ENCODE measurements at places on chromosomes 1 and 21.

DNA sequence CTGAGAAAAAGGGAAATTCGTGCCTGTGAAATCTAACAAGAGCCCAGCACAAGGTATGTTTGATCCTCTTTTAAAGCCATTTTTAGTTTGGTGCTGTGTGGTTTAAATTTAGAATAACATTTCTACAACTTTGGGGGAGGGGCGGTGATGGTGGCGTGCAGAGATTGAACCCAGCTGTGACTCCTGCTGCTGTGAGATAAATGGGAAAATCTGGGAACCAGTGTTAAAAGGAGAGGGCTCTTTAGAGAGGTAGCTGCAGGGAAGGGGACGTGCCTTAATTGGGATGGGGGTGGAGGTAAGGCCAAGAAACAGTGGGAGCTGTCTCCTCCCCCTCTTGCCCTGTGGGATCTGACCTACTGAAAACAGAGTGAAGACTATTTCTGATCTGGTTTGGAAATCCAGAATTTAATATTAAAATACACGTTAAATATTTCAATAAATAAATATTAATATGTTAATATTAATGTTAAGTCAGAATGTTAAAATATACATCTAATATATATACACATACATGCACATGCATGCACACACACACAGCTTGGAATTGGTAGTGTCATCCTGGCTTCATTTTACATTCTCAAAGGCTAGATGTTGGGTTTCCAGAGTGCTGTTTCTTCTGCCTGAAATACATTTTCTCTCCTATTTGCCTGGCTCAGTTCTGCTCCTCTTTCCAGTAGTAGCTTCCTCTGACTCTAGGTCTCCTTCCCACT lies 30.1 kb upstream of the DNAJC6 start:
- no peak for DNase-seq

DNA sequence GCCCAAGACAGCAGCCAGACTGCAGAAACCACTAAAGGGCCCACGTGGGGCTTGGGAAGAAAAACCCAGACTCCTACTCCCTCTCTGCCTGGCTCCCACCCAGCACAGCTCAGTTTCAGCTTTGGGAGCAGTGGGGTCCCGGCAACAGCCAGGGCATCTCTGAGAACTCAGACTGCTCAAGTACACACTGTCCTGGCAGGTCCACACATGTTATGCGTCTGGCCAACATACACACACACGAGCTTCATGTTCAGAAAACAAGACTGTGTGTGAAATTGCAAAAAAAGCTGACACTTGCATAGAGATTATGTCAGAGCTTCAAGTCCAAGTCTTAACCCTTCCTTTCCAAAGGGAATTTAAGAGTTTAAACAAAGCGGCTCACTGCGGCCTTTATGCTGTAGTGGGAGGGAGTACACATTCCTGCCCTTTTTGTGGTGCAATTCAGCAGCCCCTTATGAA lies 136.6 kb upstream of the CD34 start:
- no peak for DNase-seq

- DNase-seq, result no peak
Measured at GRCh38 chr1:211577277-211577818, 1.6 kb downstream of the SLC30A1 start.

DNA sequence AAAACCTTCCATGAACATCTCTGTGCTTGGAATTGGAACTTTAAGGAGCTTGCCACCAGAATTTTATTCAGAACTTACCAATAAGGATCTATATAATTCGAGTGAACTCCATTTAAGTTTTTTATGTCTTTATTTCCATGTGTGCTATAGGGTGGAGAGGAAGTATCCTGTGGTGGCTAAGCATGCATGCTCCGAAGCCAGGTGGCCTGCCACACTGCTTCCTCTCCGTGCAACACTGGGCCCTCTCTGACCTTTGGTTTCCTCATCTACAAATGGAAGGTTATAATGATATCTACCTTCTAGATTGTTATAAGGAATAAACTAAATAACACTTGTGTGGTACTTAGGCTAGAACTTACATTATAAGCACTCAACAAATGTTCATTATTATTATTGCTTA lies 382.1 kb downstream of the PTPRC start:
- DNase-seq, result no peak

DNA sequence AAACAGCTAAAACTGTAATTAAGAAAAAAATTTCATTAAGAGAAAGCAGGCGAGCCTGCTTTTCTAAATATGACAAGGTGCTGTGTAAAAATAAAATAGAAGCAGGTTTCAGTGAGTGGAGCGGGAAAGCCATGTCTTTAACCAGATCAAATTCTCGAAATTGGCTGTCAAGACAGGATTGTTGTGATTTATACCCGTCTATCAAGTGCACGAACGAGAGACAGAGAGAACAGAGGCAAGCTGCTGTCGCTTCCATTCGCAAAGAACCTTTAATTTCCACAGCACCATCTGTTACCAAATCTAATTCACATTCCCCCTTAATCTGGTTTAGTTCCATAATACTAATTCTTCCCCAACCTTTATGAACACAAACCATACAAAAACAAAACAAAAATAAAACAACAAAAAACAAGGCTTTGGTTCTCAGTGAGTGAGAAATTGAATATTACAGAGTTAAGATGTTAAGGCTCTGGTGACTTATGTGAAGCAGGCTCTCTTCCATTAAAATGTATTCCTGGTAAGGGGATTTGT lies 35.0 kb downstream of the ESRRG start:
- no peak for DNase-seq

DNA sequence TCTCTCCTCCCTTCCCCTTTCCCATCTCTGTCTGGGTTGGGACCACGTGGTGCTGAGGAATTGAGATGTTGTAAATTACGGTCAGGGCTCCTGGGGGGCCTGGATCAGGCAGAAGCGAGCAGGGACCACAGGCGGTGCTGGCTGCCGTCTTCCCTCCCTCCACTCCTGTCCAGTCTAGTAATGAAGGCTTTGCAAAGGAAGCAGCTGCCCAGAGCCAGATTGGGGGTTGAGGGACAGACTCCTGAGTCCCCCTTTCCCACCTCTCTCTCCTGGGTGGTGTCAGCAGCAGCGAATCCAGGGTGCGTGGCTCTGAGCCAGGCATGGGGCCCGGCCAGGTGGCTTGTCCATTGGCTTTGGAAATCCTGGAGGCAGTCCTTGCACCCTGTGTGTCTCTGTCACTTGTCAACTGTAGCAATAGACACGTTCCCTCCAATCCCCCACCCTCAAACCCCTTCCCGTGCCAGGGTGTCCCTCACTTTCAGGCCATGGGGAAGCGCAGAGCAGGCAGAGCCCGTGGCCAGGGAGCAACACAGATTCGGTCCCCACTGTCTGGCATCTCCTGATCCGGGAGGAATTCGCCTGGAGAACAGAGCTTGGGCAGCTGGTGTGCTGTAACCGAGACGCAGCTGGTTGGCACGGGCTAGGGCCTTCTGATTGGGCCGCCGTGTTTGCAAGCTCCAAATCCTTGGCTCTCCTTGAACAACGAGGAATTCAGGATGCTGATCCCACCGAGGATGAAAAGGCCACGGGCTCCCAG lies 64.8 kb upstream of the WNT4 start:
- no peak for DNase-seq

- no peak for DNase-seq
Measured at GRCh38 chr1:45792744-45793143, 10.7 kb upstream of the MAST2 start.

GRCh38 chr21:37870221-37870620 lies 46.0 kb downstream of the KCNJ6 start:
- no peak for DNase-seq

- DNase-seq, result no peak
Measured at GRCh38 chr1:43861988-43862735, 71.4 kb upstream of the ARTN start.

- DNase-seq, result no peak
Measured at GRCh38 chr1:221018414-221018813, 139.2 kb downstream of the HLX start.

- no peak for DNase-seq
Measured at GRCh38 chr1:24998563-24999245, 68.6 kb upstream of the RUNX3 start.

All from stimulated activated CD4-positive, alpha-beta T cell treated with anti-CD3 and anti-CD28 coated beads, Interleukin-1b, Interleukin-23, amount 100 ng/mL, for 1 hour (primary cell).